PC-9 (cell line): ENCODE measurements at places on chromosomes 1 and 21. TPM values are rescaled to one million over a fixed set of nuclear protein-coding genes. Genes with fewer than 3 reads are reported as not detected.

The OR4F16 gene
- not detected in 2 replicates for total RNA-seq

DNA sequence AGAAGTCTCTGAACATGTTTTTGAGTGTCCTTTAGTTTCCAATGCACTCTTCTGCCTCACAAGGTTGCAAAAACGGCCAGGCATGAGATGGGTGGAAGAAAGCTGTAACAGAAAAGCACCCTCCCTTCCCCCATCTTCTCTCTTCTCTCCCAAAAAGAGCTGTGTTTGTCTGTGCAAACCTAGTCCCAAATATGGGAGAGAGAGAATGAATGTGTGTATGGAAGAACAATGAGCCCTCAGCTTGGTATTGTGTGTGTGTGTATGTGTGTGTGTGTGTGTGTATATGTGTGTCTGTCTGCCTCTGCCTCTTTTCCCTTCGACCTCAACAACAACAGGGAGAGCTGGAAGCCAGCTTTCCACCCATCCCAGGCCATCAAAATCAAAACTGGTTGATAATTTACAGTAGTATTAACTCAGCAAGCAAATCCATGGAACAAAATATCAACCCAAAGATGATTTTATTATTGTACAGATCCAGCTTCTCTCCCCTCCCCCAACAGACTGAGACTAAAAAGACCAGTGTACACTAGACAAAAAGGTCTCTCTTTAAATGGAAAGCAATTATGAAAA is 1.8 kb downstream of the RERE start:
- DNase-seq, result no peak

GRCh38 chr1:41914516-41914915 is 4.2 kb downstream of the HIVEP3 start:
- DNase-seq, result no peak

- no peak for DNase-seq
These were observed 60.1 kb upstream of the COA6 start for GRCh38 chr1:234313171-234313570.
